Activated CD4-positive, alpha-beta memory T cell treated with anti-CD3 and anti-CD28 coated beads, Interleukin-2, amount 10 ng/mL, durations not matched to agents 7 days and 5 days (primary cell): ENCODE measurements at places on chromosomes 12 and 14. TPM values are rescaled to one million over a fixed set of nuclear protein-coding genes. Genes with fewer than 3 reads are reported as not detected.

Gene ENDOU
- not detected for total RNA-seq

Gene ARHGAP9
- total RNA-seq = 171 TPM

DNA sequence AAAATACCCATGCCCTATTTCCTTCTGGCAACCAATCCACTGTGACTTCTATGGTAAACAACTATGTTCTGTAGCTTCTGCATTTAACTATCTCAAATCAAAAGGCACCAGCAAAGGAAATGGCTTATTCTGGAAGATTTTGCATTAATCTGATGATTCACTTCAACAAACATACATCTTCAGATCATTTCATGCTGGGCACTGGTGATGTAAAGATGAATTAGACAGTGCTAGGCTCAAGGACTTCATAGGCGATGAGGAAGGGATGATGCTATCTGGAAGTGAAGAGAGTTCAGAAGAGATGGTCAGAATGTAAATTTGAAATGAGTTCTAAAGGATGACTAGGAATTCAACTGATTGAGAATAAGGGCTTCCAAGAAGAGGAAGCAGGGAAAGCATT lies 363.3 kb downstream of the PAWR start:
- DNase-seq = no peak

DNA sequence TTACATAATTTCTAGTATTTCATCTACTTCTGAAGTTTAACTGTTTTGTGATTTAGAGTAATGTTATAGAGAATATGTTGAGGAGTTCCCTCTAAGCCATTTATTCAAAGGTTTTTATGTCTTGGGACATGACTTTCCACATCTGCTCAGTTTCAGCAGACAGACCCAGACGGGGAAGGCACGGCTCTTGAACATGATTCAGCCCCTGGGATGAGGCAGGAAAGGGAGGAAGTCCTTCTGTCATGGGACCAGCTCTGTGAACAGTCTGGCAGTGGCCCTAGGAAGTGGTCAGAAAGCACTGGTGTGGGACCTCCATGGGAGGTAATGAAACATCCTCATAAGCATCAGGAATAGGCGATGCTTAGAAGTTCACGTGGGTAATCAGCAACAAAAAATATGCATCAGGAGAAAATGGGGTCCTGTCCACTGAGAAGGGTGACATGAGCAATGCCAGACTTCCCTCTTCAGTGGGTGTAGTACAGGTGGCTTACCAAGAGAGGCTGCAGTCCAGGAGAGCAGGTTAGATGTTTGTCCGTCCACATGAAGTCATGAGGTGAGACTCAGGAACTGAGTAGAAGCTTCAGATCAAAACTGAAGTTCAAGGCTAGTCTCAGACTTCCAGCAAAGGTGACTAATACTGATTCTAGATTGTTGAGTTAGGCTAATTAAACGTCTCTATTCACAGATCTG lies 248.5 kb downstream of the IPO8 start:
- DNase-seq = no peak

DNA sequence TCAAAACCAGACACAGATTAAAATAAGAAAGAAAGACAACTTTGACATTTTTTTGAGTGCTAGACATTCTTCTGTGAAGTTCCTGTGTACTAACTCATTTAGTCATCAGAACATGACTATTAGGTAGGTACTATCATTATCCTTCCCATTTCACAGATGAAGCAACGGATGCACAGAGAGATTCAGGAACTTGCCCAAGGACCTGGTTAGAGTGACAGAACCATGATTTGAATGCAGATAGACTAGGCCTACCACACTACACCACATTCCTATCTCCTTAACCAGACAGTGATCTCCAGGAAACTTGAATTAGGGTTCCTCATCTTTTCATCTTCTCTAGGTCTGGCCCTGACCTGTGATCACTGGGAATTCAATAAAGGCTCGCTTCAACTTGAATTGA lies 54.4 kb upstream of the MED13L start:
- DNase-seq = no peak

GRCh38 chr12:13896063-13896626 lies 85.3 kb downstream of the GRIN2B start:
- DNase-seq = no peak

DNA sequence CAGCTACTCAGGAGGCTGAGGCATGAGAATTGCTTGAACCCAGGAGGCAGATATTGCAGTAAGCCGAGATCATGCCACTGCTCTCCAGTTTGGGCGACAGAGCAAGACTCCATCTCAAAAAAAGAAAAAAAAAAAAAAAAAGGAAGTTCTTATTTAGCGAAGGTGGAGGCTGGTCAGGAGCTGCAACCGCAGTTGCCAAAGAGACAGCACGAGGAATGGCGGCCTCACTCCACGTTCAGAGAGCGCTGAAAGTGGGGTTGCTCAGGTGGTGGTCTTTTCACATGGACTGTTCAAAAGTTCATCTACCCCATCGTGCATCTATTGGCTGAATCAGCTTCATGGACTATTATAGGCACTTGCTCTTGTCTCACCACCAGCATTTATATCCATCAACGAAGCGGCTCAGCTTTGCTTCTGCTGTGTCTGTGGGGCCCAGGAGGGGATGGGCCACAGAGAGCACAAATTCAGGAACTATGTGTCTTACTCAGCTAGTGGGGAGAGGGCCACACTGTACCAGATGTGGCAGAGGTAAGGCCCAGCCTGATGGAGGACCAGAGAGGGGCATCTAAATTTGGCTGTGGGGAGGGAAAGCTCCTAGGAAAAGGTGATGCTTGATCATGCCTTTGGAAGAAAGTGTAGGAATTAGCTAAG lies 27.3 kb downstream of the SLC25A47 start:
- DNase-seq = no peak

- DNase-seq = no peak
These were observed 26.3 kb downstream of the PAPLN start for GRCh38 chr14:73263606-73264005.

DNA sequence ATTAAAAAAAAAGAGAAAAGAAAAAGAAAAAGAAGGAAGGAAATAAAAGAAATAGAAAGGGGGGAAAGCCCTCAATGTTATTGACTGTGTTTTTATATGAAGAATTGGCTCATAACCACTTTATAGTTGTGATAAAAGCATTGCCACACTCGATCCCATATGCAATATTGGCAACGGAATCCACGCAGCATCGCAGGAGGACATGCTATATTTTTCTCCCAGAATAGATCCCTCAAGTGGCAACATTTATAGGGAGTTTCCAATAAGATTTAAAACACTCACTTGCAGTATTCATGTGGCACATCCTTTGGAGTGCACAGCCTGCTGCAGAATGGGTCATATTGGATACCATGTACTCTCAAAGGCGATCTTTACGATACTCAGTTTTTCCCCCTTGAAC lies 223.3 kb downstream of the EGLN3 start:
- DNase-seq = no peak
